Pancreas (tissue), 10 donors: ENCODE measurements at places on chromosomes 3 and 15.

GRCh38 chr3:16460273-16460672 is 53.2 kb downstream of the RFTN1 start:
- DNase-seq: no peak

- no peak for DNase-seq
Measured at GRCh38 chr3:165457096-165457495, 260.9 kb upstream of the SLITRK3 start.

DNA sequence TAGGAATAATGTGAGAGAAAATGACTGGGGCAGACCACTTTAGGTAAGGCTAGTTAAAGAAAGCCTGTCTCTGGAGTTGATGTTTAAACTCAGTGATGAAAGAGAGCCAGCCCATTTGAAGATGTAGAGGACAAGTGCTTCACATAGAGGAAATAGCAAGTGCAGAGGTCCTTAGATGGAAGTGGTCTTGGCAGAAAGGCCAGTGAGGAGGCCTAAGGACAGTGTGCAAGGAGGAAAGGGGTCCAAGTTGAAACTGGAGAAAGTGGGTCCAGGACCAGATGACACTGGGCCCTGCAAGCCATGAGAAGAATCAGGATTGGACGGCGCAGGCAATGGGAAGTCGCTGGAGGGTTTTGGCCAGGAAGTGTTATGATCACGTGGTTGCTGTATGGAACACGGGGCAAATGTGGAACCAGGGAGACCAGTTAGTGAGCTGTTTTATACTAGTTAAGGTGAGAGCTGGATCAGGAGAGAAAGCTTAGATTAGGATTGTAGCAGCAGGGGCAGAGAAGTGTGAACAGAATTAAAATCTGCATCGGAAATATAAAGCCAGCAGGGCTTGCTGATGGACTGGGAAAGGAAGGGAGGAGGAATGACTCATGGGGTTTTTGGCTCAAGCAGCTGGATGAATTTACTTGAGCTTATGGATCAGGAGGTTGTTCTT is 48.0 kb upstream of the SCAANT1 start:
- no peak for DNase-seq

GRCh38 chr3:112470788-112471187 is 28.5 kb downstream of the BTLA start:
- no peak for DNase-seq

DNA sequence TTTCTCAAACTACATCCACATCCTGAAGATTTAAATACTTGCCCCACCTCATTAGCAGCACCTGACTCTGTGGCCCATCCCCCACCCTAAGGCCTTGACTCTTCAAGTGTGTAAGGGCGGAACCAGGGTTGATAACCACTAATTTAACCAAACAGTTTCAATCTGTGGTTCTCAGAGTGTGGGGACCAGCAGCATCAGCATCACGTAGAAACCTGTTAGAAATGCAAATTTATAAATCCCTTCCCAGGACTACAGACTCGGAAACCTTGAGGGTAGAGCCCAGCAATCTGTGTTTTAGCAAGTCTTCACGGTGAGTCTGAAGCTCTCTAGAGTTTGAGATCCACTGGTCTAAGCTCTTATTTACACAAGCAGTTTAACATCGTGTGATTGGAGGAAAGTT is 12.4 kb downstream of the GNB4 start:
- DNase-seq: no peak

- no peak for DNase-seq
Measured at GRCh38 chr15:91227766-91228165, 127.7 kb downstream of the SV2B start.

GRCh38 chr3:127779747-127780146 is 42.6 kb downstream of the MGLL start:
- peak; percentile 12 for DNase-seq

DNA sequence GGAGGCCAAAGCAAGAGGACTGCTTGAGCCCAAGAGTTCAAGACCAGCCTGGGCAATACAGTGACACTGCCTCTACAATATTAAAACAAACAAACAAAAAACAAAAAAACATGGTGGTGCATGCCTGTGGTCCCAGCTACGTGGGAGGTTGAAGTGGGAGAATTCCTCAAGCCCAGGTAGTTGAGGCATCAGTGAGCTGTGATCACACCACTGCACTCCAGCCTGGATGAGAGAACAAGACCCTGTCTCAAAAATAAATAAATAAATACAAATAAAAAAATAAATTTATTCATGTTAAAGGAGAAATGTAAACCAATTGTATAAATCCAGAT is 200.6 kb downstream of the BCHE start:
- DNase-seq: no peak

- no peak for DNase-seq
Measured at GRCh38 chr3:98646680-98647079, 53.3 kb upstream of the CPOX start.

- no peak for DNase-seq
Measured at GRCh38 chr3:35528728-35529127, 110.6 kb upstream of the ARPP21 start.

GRCh38 chr3:184656458-184656828 is 55.4 kb downstream of the MAGEF1 start:
- no peak for DNase-seq

- no peak for DNase-seq
Measured at GRCh38 chr3:172776049-172776717, 25.7 kb downstream of the ECT2 start.

DNA sequence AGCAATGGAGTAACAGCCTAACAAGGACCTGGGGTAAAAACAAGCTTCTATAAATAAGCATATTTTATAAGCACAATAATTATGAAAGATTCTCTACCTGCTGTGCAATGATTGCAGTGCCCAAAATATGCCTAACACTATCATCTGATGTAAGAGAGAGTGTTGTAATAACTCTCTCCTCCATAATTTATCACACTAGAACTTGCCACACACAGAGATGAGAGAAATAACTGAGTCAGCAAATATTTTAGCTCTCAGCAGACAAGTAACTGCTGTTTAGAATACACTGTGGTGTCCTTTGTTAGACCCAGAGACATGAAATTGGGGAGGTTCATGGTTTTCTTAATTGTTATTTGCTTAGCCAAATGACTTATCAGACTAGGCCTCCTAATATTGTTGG is 105.3 kb upstream of the ACP3 start:
- DNase-seq: no peak

GRCh38 chr3:149936812-149937230 is 33.9 kb downstream of the PFN2 start:
- DNase-seq: peak; percentile 22

GRCh38 chr15:58495891-58496408 is 64.2 kb downstream of the LIPC start:
- DNase-seq: no peak

DNA sequence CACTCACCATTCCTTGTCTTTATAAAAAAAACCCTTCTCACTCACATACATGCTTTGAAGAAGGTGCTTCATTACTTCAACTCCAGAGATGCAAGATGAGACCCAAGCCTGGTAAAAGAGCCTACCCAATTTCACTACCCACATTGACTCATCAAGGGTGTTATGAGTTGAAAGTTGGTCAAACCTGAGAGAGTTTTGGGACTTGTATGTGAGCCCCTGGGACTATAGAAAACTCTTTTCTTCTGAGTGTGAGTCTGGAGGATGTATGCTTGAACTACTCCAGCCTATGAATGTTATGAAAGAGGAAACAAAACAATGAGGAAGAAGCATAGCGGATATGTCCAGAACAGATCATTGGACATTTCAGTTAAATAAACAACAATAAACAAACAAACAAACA is 106.5 kb upstream of the SATB1 start:
- DNase-seq: no peak

- DNase-seq: no peak
Measured at GRCh38 chr3:189563853-189564563, 67.2 kb upstream of the TP63 start.

DNA sequence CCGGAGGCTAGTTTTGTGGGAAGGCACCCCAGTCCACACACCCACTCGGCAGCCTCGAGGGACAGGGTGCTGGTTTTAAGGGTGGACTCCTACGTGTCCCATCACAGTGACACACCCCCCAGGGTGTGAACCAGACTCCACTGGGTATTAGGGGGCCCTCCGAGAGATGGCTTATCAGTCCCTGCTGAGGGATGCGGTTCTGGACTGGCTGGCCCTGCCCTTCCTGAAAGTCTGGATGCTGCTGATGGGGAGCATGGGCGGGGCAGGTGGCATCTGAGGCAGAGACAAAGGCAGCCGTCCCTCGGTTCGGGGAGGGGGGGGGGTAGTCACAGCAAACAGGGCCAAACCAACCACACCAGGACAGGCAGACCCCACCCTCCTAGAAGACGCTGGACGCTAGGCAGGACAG is 939 bp upstream of the ULK3 start:
- DNase-seq: no peak

DNA sequence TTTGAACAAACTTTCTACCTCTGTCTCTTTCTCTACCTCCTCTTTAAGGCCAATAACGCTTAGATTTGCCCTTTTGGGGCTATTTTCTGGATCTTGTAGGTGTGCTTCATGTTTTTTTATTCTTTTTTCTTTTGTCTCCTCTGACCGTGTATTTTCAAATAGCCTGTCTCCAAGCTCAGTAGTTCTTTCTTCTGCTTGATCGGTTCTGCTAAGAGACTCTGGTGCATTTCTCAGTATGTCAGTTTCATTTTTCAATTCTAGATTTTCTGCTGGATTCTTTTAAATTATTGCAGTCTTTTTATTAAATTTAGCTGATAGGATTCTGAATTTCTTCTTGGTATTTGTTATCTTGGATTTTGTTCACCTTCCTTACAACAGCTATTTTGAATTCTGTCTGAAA is 148.7 kb downstream of the RSRC1 start:
- no peak for DNase-seq

- DNase-seq: no peak
Measured at GRCh38 chr3:36600404-36600803, 163.9 kb downstream of the DCLK3 start.

DNA sequence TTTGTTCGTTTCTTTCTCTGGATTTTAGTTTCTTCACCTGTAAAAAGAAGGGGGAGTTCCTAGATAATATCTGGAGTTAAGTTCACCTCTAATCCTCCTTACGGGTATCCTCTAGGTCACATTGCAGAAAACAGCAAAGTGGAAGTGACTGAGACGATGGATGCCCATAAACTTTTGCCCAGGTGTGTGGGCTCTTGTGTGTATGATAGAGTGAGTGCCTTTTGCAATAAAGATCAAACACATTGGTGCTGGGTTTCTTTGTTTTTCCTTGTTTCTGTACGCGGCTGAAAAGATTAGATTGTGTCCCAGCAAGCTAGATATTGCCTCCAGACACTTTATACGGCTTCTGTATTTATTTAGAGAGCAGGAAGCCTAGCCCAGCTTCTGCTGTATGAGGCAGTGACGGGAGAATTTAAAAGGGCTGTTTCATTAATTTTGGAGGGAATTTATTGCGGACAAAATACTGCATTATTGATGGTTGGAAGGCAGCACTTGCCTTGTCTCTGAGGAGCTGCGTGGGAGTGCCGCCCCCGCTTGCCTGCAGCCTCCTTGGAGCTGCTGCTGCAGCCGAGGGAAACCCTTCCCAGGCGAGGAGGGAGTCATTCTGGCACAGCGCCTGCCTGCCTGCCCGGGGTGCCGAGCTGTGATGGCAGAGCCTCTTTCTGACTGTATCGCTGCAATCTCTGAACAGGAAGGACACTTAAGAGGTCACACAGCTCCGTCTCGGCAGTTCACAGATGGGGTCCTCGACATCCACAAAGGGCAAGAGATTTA is 38.5 kb downstream of the PYDC2 start:
- DNase-seq: peak; percentile 69

DNA sequence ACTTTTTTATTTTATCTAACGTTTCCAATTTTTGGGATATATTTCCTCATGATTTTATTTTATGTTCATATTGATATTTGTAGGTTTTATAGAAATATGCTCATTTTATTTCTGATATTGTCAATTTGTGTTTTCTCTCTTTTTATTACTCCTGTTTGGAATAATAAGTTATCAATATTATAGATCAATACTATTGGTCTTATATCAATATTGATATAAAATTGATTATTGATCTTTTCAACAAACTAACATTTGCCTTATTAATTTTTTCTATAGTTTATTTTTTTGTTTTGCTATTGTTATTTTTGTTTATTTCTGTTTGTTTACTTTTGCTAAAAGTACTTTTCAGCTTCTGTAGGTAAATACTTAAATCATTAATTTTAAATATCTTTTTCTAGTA is 90.8 kb upstream of the CNTN6 start:
- no peak for DNase-seq

DNA sequence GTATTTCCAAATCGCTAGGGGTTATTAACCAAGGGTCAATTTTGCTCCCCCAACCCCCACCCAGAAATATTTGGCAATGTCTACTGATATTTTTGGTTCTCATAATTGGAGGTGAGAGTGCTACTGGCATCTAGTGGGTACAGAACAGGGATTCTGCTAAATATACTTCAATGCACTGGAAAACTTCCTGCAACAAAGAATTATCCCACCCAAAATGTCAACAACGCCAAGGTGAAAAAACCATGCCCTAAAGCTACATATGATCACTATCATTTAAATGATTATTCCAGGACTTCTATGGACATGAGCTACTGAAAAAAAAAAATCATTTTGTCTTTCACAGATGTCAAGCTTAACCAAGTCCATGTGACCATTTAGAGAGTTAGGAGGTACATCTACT is 867.9 kb downstream of the FHIT start:
- no peak for DNase-seq

GRCh38 chr3:174100744-174101143 is 703.2 kb downstream of the NLGN1 start:
- DNase-seq: no peak

DNA sequence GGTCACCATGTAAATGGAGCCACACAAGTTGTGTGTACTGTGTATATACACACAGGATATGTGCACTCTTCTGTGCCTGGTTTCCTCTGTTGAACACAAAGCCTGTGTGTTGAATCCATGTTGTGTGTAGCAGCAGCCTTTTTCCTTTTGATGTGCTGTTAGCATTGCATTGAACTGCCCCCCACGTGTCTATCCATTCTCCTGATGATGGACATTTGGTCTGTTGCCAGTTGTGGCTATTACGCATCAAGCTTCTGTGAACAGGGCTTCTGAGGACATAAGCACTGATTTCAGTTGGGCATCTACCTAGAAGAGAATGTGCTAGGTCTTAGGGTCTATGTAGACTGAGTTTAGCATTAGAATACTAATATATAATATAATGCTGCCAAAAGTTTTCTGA is 77.4 kb downstream of the LSM3 start:
- no peak for DNase-seq

DNA sequence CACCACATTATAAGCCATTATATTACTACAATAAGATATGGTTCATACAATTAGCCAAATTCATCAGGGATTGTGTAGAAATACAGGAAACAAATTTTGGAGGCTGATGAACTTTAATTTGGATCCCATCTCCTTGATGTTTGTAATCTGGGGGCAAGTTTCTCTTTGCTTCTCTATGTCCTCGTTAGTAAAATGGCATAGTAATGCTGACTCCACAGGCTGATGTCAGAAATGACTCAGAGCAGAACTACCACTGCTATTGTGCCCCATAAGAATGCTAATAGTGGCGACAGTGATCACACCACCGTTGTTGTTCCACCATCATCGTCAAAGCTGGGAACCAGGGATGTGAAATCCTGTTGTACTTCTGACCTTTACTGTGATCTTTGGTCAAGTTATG is 722.3 kb upstream of the LMCD1 start:
- DNase-seq: no peak

- DNase-seq: no peak
Measured at GRCh38 chr3:46321461-46322104, 32.3 kb upstream of the CCR2 start.

- no peak for DNase-seq
Measured at GRCh38 chr3:185631508-185632206, 45.6 kb downstream of the SENP2 start.

- DNase-seq: no peak
Measured at GRCh38 chr3:125602752-125603649, 7.7 kb upstream of the OSBPL11 start.
